ENCODE measurements at places on chromosomes 13 and 19.
A peak's percentile ranks its signal among the peaks of the same experiment; 100 is the strongest.

GRCh38 chr13:73708393-73708985 is 425.7 kb downstream of the KLF12 start:
- DNase-seq: no peak

GRCh38 chr19:11092181-11092538 is 2.9 kb downstream of the LDLR start:
- no peak for DNase-seq

GRCh38 chr19:19406878-19407632 is 1.6 kb downstream of the GATAD2A start:
- DNase-seq: peak; percentile 42

DNA sequence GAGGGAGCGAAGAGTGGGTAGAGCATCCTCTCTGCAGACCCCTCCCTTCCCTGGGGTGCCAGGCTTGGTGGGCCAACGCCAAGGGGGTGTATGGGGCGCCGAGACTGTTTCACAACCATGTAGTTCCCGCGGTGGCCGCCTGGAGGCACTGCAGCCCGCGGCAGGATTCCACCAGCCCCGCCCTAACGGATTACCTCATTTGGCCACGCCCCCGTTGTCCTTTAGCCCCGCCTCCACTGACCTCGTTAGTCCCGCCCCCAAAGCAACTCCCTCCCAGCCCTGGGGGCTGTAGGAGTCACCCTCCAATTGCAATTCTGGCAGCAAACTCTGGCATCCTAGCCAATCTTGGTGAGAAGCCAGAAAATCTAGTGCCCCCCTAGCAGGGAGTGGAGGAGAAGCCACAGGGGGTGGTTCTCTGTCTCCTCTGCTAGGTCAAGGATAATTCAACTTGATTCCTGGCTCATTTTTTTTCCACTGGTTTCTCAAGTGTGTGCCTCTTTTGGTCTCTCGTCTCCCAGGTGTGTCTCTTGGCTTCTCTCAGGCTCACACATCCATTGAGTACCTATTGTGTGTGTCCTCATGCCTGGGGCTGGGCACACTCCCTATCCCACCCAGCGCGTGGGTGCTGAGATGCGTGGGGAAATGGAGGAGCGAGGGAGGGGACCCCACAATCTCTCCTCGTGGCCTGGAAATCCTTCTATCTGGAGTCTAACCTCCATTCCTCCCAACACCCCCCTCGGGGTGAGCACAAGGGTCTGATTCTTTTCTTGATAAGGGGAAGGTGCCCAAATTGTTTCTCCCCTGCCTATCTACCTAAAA is 2.0 kb downstream of the OLFM2 start:
- peak; percentile 80 for DNase-seq

DNA sequence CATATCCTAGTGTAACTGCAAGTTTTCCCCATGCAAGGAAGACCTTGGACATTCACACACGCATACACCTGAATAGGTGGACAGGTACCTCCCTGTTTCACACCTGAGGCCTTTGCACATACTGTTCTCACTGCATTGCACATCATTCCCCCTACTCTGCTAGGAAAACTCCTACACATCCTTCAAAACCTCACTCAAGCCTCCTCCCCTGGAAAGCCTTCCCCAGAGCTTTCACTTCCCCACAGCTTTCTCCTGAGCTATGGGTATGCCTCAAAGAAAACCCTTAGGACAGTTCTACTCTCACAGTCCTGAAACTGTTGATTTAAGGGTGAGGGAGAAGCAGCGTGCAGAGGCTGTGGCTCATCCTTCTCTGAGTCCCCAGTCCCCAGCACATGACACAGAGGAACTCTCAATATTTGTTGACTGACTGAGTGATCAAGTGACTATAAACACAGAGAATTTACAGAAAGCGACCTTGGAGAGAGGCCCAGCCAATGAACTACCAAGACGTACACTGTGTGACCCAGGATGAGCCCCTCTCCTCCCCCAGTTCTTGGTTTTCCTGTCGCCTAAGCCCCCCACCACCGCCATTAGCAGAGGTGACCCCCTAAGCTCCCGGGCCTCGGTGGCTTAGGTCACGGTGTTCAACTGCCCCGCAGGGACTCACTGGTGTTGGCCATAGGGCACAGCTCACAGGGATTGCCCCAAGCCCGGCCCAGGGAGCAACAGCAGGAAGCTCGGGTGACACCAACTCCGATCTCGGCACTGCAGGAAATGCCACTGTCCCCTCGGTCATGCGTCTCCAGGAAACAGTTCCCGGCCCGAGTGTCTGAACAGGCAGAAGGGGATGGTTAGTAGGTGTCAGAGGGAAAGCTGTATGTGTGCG is 40.6 kb downstream of the FBN3 start:
- DNase-seq: no peak

DNA sequence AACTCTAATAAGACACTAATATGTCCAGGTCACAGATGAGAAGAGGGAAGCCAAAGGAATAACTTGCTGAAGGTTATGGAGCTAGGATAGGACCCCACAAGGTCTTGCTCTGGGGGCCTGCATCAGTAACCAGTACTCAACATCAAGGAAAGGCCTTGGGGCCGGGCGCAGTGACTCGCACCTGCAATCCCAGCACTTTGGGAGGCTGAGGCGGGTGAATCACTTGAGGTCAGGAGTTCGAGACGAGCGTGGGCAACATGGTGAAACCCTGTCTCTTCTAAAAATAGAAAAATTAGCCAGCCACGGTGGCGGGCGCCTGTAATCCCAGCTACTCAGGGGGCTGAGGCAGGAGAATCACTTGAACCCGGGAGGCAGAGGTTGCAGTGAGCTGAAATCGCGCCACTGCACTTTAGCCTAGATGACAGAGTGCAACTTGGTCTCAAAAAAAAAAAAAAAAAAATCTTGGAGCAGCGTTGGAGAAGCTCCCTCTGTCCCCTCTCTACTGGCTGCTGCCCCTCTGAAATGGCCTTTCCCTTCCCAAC is 1.8 kb downstream of the LONP1 start:
- DNase-seq: peak; percentile 69

DNA sequence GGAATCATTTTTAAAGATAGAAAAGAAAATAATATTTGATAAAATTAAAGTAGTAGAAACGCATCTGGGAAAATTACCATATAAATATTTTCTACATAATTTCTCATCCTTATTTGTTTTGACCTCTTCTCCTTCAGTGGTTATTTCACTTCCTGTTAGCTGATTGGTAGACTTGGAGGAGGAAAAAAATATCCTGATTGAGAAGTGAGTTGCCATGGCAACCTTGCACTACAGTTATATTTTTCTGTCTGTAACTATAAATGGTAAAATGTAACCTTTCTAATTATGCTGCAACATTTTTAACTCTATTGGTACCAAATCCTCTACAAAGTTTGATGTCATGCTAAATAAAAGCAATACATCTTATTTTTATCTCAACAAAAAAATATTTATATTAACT is 45.2 kb downstream of the SCEL start:
- DNase-seq: no peak

- DNase-seq: no peak
Measured at GRCh38 chr19:33260628-33261418, 35.2 kb upstream of the SLC7A10 start.

- no peak for DNase-seq
Measured at GRCh38 chr13:79604752-79605151, 123.8 kb downstream of the NDFIP2 start.

DNA sequence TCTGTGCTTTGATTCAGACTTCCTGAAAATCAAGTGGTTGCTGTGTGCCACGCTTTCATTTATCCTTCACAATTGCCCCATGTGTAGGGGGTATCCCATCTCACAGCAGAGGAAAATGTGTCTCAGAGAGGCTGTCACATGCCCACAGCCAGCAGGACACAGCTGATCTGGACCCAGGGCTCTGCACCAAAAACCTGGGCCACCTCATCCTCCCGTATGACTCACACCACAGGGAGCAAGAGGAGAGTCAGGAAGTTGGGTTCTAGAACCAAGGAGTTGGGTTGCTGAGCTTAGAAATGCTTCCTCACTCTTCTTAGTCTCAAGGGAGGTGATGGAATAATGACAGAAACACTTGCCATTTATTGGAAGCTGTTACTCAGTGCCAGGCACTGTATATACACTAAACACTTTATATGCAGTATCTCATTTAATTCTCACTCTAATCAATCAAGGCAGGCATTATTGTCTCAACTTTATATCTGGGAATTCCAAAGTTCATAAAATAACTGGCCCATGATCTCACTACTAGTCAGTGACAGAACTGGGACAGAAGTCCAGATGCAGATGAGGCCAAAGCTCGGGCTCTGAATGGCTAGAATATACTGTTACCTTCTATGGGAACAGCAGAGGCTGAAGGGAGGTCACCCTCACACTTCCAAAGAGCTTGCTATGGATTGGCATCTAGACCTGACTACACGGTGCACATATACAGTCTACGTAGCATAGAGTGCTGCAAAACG is 47.7 kb upstream of the ATP12A start:
- DNase-seq: no peak

- no peak for DNase-seq
Measured at GRCh38 chr19:50796634-50797428, 6.6 kb downstream of the ACP4 start.

DNA sequence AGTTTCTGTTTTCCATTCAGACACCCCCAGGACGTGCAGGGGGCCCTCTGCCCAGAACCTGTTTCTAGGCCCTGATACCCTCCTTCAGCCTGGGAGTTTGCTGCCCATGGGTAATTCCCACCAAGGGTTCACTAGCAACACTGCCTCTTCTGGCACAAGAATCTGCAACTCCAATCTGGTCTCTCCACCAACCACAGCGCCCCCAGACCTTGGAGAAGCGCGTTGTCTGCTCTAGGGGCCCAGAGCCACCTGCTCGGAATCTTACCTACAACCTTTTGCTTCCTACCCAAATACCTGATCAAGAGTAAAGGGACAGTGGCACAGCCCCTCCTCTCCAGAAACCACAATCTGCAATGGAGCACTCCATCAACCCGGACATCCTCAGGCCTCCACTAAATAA is 763 bp downstream of the ZNF180 start:
- no peak for DNase-seq

- DNase-seq: no peak
Measured at GRCh38 chr13:45335397-45336024, 5.5 kb downstream of the TPT1 start.

GRCh38 chr19:40398417-40399131 is 8.6 kb upstream of the HIPK4 start:
- DNase-seq: peak; percentile 59

GRCh38 chr13:112700291-112701060 is 10.6 kb downstream of the ATP11A start:
- DNase-seq: no peak

- peak; percentile 98 for DNase-seq
Measured at GRCh38 chr19:52962394-52963246, at the start of gene ZNF816. ZNF816 (minus strand) TSS chr19:52962881; CDS start chr19:52956089, 6,792 bp downstream.

DNA sequence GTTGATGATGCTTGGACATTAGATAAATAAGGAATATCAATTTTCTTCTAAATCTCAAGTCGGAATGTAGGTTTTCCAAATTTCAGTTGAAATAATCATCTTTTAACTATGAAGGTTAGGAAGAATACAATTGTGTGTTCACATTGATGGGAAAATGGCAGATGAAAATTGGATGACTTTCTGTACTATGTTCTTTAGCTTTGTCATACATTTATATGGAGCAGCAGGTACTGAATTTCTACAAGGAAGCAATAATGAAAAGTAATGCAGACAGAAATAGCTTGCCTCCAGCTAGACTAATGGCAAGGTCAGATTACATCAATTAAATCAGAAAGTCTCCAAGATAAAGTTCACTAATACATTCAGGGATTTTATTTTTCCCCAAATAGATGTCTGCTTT is 1423.7 kb upstream of the PCDH20 start:
- DNase-seq: no peak

DNA sequence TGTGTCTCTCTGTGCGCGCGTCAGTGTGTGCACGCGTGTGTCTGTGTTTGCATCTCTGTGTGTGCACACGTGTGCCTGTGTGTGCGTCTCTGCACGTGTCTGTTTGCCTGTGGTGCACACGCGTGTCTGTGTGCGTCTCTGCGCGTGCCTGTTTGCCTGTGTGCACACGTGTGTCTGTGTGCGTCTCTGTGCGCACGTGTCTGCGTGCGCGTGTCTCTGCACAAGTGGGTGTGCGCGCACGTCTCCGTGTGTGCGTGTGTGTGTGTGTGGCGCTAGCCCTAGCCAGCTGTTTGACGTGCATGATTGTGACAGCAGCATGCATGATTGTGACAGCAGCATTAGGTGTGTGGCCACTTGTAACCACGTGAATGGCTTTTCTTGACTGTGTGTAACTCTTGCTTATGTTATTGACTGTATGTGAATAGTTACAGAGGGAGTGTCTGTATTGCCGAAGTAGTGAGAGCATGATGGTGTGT is 31.1 kb downstream of the ZNF146 start:
- no peak for DNase-seq

DNA sequence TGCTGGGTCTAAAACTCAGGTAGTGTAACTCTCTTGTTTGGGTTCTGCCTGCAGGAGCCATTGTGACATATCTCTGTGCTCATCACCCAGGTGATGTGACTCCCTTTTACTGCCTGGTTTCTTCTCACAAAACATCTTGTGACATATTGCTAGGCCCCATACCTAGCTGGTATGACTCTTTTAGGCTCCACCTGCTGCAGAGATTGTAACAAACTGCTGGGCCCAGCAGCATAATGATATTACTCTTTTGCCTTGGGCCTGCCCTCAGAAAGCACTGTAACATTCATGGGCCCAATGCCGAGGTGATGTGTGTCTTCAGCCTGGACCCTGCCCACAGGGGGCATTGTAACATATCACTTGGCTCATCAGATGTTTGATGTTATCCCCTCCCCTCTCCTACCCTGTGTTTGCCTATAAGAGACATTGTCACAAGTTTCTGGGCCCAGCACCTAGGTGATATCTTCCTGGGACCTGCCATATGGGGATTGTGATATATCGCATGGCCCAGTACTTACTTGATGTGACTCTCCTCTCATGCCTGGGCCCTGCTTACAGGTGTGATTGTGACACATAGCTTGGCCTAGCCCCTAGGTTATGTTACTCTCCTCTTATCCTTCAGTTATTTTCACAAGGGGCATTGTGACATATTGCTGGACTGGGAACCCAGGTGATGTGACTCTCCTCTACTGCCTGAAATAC is 18.0 kb upstream of the ZNF681 start:
- DNase-seq: no peak

- DNase-seq: no peak
Measured at GRCh38 chr19:36153126-36153525, 879 bp upstream of the COX7A1 start.

DNA sequence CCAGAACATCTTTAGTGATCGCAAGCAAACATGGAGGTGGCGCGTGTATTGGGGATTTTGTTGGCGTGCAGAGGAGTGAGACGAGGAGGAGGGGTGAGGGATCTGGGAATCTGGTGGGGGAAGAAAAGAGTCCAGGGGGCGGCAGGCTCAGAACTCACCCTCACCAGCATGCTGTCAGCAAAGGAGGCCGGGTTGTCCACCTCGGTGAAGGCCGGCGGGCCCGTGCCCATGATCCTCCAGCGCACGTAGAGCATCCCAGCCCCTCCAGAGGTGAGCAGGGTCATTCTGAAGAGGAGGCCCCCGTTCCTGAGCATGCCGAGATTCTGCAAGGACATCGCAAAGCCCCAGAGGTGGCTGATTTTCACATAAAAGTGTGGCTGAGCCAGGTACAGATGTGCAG is 37.2 kb downstream of the TMTC4 start:
- no peak for DNase-seq

GRCh38 chr19:54191011-54191810 is at the start of gene TSEN34:
TSEN34 (plus strand) TSS chr19:54191308; CDS start chr19:54191365, 57 bp downstream.
- DNase-seq: peak; percentile 88

Data from activated T-cell treated with anti-CD3 and anti-CD28 coated beads for 48 hours (primary cell).